ENCODE measurements at places on chromosomes 2 and 18.

DNA sequence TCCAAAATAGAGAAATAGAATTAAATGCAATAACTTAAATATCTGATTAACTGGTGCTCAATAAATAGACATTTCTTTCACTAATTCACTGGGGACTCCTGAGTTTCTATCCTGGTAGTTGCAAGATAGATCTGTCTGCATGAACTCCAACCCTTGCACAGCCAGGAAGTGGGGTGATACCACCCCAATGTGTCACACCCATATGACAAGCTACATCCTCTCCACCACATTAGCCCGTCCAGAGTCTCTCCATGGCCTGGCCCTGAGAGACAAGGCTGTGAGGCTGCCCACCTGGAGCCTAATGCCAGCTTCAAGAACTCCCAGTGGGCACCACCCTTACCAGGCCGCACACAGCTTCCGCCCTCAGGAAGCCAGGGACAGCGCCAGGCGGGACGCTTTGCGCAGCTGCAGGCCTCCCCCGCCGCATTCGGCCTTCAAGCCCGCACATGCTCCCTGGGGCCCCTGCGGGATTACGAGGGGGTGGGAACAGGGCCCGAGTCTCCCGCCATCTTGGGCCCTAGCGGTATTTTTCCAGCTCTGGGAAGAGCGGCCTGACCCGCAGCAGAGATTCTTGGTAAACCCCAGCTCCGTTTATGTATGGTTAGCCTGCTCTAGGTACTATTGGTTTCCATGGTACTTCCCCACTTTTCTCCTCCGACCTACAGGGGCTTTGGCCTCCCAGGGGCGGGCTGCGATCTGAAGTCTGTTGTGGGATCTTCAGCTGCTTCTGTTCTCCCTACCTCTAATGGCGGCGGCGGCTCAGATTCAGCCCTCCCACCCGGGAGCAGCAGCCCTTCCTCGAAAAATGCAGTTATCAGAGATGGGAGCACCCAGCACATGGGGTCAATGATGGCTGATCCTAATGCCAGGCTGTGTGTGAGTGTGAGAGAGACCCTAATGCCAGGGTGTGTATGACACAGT lies at the start of gene TDRD15:
TDRD15 (plus strand) TSS at position 496 of the 921 bp plus-strand sequence. CDS start 13,500 bp downstream, outside the sequence.
- DNase-seq, result no peak

- no peak for DNase-seq
Observed at GRCh38 chr2:178025551-178026185, 46.9 kb downstream of the PDE11A start.

GRCh38 chr18:79251021-79251420 lies 144.7 kb upstream of the NFATC1 start:
- DNase-seq, result no peak

GRCh38 chr2:100753444-100753843 lies 66.5 kb upstream of the NPAS2 start:
- DNase-seq, result no peak

- DNase-seq, result no peak
Observed at GRCh38 chr18:48355276-48356115, 53.7 kb downstream of the ZBTB7C start.

- DNase-seq, result no peak
Observed at GRCh38 chr2:240644859-240645301, 19.6 kb downstream of the GPR35 start.

DNA sequence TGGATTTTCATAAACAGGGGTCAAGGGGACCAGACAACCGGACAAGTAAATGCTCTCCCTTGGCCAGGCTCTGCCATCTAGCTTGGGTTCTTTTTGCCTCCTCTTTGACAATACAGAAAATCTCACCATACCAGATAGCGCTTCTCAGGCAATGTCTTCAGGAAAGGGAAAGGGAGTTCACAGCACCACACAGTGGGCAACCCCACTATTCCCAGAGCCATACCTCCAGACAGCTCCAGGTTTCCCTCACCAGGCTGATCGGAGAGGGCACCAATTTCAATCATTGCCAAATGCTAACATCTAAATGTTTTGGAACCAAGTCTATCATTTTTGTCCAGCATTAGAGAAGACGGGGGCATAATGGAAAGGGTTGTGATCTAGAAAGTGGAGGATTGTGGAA lies 28.1 kb downstream of the CCDC68 start:
- DNase-seq, result no peak

DNA sequence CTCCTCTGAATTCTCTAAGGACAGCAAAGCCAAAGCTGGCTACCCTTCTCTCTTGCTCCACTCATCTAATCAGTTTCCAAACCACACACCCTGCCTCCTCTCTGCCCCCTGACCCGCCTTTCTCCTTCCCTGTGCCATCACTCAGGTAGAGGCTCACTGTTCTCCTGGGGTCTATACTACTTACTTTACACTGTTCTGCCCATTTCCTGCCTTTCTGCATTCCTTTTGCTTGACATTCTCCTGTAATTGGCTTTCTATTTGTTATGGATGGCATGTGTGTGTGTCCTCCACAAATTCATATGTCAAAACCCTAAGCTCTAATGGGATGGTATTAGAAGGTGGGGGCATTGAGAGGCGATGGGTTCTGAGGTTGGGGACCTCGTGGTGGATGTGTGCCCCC lies 675.2 kb upstream of the ID2 start:
- DNase-seq, result no peak

DNA sequence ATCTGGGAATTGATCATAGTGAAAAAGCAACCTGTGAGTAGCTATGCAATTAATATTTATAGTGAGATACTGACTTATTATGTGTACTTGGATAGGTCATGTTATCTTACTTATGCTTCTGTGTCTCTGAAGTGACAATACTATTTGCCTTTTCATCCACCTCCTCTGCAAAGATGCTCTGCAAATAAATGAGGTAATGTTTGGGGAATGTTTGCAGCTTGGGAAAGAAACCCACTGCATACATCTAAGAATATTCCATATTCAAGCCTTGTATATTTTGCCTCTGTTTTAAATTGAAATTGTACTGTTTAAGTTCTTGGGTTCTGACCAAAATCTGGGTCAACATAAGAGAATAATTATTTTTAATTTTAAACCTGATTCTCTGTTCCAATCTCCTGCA lies 217.4 kb upstream of the DTNA start:
- no peak for DNase-seq

- no peak for DNase-seq
Observed at GRCh38 chr2:96772903-96773671, 12.4 kb downstream of the CNNM4 start.

DNA sequence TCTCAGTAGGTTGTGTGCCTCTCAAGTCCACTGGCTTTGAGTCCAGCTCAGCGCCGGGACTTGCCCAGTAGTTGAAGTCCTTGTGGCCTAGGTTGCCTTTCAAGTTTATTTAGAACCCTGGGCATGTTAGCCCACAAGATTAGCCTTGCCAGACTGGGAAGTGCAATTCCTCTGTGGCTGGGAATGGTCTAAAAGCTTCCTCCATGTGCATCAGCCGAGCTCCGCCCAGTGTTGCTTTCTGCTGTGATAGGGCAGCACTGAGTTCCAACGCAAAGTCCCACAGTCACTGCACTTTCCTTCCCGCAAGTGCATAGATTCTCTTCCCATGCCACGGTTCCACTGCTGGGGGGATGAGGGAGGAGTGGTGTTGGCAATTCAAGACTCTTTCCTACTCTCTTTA lies 308.9 kb upstream of the THUMPD2 start:
- no peak for DNase-seq

- no peak for DNase-seq
Observed at GRCh38 chr18:13610555-13611141, 115.7 kb downstream of the FAM210A start.

GRCh38 chr18:22703883-22704585 lies 229.1 kb upstream of the RBBP8 start:
- DNase-seq, result no peak

GRCh38 chr2:124001696-124002430 lies 23.2 kb upstream of the CNTNAP5 start:
- no peak for DNase-seq

GRCh38 chr2:240960971-240961876 lies 37.2 kb upstream of the SNED1 start:
- DNase-seq, result no peak

- no peak for DNase-seq
Observed at GRCh38 chr2:123840574-123840973, 184.5 kb upstream of the CNTNAP5 start.

GRCh38 chr2:173860082-173860481 lies 105.1 kb downstream of the SP3 start:
- no peak for DNase-seq

GRCh38 chr2:212359425-212360067 lies 179.1 kb downstream of the ERBB4 start:
- DNase-seq, result no peak

DNA sequence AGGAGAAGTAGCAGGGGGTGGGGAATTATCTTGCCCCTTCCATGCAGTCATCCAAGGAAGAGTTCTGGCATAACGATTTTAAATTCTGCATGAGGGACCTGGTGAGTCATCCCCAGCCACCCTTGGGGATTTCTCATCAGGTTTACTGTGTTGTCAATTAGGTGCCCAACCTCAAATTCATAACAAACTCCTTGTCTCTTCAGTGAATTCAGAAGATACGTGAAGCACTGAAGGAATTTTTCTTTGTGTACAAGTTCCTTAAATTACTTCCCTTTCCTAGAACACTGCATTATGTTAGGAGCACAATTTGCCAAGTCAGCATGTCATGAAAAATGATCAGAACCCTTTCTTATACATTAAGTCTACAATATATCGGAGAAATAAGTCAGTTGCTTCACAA lies 70.8 kb upstream of the NOSTRIN start:
- no peak for DNase-seq

DNA sequence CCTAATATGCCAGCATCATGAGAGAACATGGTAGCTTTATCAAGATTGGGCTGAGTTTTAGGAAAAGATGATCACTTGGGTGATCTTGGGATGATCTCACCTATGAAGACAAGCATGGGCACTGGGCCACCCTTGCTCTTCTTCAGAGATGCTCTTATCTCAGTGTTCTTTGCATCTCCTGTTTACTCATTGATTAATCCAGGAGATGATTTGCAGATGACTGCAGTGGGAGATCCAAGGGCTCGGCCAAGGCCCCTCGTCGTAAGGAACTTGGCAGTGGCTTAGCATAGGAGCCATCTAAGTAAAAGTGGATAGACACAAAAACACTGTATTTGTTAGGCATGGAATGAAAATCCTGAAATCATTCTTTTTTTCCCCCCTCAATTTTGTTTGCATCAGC lies 228.4 kb downstream of the FHOD3 start:
- DNase-seq, result no peak

- DNase-seq, result no peak
Observed at GRCh38 chr2:68216454-68217310, 35.6 kb downstream of the PPP3R1 start.

DNA sequence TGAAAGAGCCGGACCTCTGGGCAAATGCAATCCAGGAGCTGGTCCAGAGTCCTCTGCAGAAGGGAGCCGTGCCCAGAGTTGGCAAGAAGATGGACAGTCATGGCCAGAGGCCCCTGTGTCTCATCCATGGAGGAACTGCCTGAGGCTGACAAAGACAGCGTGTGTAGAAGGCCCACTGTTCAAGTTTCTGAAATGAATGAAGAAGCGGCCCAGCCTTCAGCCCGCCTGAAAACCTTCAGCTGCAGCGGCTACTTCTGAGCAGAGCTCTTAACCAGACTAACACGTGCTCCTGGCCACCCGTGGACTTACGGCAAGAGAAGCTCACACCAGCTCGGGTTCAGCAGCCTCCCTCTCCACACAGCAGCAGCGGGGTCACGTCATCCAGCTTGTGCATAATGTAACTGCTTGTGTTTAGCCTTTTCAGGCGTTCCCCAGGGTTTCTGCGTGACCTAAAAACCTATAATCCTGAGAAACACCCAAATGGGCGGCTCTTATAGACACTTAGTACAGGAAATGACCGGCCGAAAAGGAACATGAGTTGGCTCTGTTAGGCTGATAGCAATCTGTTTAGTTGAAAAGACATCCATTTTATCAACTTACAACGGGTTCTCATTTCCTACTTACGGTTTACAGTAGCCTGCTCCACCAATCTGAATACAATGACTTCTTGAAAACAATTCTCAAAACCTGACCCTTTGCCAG lies at the start of gene FAM124B:
FAM124B (minus strand) TSS at position 467 of the 702 bp plus-strand sequence; CDS start at position 128, 339 bp downstream.
- DNase-seq, result no peak

DNA sequence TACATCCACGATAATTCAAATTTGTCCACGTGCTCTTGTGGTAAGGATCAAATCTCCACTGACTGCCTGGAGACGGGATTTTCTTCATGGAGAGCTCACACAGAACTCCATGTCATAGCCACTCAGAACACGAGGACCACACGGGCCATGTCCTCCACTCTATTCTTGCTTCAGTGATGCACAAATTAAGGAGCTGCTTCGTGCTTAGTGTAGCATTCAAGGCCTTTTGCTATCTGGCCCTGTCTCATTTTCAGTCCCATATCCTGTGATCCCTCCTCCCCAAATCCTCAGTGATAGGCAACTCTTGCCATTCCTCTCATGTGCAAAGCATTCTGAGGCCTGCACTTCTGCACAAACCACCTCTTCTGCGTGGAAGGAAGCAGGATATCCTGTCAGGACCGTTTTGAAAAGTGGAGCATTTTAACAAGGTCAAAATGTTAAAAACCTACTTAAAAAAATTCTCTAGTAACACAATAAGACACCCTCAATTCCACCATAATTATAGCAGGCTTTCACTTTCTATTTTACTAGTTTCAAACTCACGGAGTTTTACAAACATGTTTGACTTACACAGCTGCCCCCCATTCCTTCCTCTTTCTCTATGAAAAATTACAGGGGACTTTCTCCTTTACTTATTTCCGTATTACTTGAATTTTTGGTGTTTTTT lies 35.2 kb downstream of the ST3GAL5 start:
- no peak for DNase-seq

GRCh38 chr2:127400533-127400896 lies 12.7 kb upstream of the MAP3K2 start:
- DNase-seq, result no peak

GRCh38 chr2:12363569-12363968 lies 353.2 kb upstream of the TRIB2 start:
- DNase-seq, result no peak

GRCh38 chr18:61975526-61976326 lies 82.9 kb upstream of the RNF152 start:
- no peak for DNase-seq

DNA sequence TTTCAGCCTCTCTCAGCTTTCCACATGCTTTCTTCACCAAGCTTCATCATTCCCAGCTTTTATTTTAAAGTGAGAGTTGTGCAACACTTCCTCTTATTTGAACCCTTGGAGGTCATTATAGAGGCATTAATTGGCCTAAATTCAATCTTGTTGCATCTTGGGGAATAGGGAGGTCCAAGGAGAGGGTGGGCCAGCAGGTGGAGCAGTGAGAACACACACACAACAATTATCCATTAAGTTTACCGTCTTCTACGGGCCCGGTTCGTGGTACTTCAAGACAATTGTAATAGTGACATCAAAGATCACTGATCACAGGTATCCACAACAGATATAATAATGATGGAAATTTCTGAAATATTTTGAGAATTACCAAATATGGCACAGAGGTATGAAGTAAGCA lies 457.2 kb upstream of the SMIM21 start:
- DNase-seq, result no peak

GRCh38 chr18:72612894-72613533 lies 68.9 kb upstream of the CBLN2 start:
- DNase-seq, result no peak

DNA sequence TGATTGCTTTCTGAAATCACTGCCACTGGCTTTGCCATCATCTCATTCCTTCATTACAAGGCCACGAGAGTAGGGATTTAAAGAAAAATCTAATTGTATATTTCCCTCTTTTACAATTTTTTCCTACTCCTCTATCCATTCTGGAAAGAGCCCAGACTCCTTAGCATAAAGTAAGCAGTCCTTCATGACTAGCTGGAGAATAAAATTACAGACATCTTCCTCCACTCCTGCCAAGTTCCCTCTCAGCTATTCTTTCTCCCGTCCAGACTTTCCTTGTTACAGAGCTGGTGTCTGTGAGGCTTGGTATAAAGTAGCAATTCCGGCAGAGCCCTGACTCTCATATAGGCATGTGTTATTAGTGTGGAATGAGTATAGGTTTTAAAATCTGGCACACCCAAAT lies 806.8 kb downstream of the PLCL1 start:
- no peak for DNase-seq

All from cortex of kidney (tissue), 1 donor.